ENCODE measurements at places on chromosomes 6 and 20. TPM values are rescaled to one million over a fixed set of nuclear protein-coding genes. Genes with fewer than 3 reads are reported as not detected.

Gene KCNK15
- polyA plus RNA-seq: not detected

Gene AARS2
- 7.7 TPM for polyA plus RNA-seq

Gene GGTLC1
- polyA plus RNA-seq: not detected

Gene TBC1D20
- 16.4 TPM for polyA plus RNA-seq

Gene UST
- polyA plus RNA-seq: 6.7 TPM

Gene FABP7
- polyA plus RNA-seq: 0.49 TPM

Gene CST2
- polyA plus RNA-seq: not detected

Gene MDFI
- 181 TPM for polyA plus RNA-seq

Gene LHFPL5
- not detected for polyA plus RNA-seq

Gene MROH8
- polyA plus RNA-seq: 0.42 TPM

Gene XKR7
- not detected for polyA plus RNA-seq

Gene PLAGL1
- 5.0 TPM for polyA plus RNA-seq

Gene SLC25A27
- 2.2 TPM for polyA plus RNA-seq

Gene SEMG2
- not detected for polyA plus RNA-seq

Gene BPIFB1
- polyA plus RNA-seq: not detected

Gene TRIM31
- polyA plus RNA-seq: 0.12 TPM

Gene SRSF12
- polyA plus RNA-seq: 0.30 TPM
